ENCODE measurements at places on chromosomes 3 and 15.
A peak's percentile ranks its signal among the peaks of the same experiment; 100 is the strongest.

DNA sequence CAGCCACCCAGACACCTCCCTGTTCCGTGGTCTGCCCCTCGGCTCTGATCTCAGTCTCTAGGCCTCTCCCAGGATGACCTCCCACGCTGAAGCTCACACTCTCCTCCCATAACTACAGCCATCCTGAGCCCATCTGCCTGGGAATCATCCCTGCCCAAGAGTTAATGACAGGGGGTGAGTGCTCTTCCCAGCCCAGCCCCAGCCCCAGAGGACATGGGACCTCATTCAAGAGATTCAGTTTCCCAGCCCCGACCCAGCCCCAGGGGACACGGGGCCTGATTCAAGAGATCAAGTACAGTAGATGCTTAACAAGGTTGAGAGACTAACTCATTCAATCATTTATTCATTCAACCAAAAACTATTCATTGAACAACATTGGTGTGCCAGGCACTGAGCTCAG, 272.0 kb downstream of the XXYLT1 start:
- DNase-seq, result no peak

DNA sequence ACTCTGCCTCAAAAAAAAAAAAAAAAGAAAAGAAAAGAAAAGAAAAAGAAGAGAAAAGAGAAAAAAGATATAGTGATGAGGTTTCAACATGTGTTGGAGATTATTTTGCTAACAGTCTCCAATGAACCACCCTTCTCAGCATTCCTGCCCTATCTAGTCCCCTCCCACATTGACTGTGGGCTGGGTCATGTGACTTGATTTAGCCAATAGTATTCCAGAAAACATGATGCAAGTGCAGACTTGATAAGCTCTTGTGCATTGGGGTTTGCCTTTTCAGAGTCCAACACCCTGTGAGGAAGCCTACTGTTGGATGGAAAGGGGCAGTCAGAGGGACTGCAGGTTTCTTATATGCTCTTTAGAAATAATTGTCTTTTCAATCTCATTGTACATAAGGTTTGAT, 37.8 kb upstream of the MED12L start:
- no peak for DNase-seq

DNA sequence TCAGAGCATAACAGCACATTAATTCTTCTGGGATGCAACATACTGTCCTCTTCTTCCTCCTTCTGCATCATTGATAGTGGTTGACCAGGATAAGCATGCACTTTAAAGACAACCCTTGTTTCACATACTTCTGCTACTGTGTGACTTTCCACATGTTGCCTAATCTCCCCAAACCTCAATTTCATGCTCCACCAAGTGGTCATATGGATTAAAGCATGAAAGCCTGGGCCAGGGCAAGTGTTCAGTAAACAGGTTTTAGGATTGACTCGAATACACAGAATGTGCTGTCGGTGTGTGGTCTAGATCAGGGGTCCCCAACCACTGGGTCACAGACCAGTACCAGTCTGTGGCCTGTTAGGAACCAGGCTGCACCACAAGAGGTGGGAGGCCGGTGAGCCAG, 22.5 kb upstream of the BFSP2 start:
- peak; percentile 32 for DNase-seq

GRCh38 chr3:175913286-175913685, 1054.2 kb downstream of the NAALADL2 start:
- no peak for DNase-seq

- no peak for DNase-seq
These were observed 667 bp upstream of the ACOX2 start for GRCh38 chr3:58537412-58538301.

DNA sequence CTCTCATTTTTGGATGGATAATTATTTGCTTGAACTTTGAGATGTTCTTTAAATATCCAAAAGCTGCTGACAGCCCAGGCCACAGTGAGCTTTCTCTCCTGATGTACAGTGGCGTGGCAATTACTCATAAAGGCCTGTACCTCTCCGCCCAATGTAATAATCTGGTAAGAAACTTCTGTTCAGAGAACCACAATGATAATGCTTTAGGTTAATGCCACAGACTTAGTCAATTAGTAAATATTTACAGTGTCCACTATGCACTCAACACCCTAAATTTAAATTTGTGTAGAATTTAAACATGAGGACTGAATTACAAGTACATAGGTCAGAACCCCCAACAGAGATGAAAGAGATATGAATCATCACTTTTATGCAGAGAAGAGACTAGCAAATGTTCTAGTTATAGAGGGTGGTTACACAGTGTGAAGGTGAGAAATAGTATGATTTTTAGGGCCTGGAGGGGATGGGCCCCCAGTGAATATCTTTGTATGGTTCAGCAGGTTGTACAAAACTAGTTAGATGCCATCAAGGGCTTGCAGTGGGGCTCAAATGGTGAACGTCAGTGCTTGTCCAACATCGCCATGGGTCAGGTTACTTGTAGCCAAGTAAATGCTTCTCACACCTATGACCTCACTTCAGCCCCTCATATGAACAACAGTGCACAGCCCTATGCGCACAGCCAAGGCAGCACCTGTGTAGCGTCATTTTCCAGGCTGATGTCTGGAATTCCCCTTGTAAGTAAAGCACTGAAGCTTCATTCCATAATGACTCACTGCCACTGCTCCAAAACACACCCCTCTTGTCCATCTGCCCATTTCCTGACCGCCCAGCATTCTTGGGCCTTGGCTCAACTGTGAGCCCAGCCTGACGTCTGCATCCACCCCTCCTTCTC, 13.3 kb downstream of the ABHD2 start:
- peak; percentile 90 for DNase-seq

DNA sequence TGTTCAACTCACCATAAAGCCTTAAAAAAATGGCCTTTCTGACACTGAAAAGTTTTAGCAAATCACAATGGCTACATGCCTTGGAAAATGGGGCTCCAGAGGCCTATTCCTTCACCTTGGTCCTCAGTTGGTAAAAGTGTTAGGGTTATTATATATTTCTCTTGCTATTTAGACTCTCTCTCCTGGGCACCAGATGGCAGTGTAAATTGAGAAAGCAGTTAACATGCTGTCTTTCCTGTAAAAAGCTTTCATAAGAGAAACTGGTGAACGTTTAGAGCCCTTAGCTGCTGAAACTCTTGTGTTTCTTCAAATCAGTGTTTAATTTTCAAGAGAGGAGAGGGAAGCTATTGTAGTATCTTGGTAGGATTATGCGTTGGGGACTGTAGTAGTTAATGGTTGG, 89.9 kb downstream of the LRTM1 start:
- peak; percentile 45 for DNase-seq

GRCh38 chr3:101847328-101847727, 2.0 kb upstream of the NFKBIZ start:
- no peak for DNase-seq

DNA sequence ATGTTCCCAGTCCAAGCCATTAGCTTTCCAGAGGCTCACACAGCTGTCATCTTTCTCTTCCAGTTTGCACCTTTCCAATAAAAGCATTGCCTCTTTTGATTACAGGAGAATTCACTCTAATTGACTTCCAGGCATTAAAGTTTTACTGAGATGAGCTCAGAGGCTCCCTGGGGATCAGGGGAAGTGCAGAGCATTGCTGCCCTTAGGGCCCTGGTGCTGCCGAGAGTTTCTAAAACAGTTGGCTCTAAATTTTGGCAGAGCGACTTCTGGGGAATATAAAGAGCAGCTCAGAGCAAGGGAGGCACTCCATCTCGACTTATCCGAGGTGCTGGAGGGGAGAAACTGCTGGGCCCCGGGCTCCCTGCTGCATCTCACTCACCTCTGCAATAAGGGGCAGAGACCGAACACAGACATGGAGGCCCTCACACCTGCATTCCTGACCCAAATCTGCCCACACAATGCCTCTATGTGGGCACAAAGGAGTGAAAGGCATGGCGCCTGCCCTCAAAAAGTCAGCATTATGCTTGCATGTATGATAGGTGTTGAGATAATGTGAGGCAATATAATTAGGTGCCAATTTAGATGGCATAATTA, 61.7 kb downstream of the SCN11A start:
- peak; percentile 34 for DNase-seq

DNA sequence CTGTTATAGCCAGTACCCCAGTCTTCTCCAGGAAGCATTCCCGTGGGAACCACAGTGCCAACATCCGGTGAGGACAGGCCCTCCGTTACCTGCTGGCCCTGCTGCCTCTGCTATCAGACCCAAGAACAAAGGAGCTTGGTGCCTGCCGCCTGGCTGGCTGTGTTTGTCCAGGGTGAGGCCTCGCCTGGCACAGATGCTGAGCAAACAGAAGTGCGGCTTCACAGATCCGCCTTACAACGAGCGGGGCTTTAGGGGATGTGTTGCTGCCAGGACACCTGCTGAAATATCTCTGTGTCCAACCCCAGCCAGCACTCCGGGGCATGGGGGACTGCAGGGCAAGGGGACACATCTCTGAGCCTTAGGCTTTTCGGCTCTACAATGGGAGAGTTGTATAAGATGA, 2.2 kb upstream of the EPHB3 start:
- DNase-seq, result no peak

GRCh38 chr3:34374521-34374920, 576.1 kb downstream of the PDCD6IP start:
- no peak for DNase-seq

GRCh38 chr3:126508564-126508964, 9.0 kb downstream of the UROC1 start:
- no peak for DNase-seq

- DNase-seq, result no peak
These were observed 650.4 kb upstream of the CADM2 start for GRCh38 chr3:84308379-84308778.

DNA sequence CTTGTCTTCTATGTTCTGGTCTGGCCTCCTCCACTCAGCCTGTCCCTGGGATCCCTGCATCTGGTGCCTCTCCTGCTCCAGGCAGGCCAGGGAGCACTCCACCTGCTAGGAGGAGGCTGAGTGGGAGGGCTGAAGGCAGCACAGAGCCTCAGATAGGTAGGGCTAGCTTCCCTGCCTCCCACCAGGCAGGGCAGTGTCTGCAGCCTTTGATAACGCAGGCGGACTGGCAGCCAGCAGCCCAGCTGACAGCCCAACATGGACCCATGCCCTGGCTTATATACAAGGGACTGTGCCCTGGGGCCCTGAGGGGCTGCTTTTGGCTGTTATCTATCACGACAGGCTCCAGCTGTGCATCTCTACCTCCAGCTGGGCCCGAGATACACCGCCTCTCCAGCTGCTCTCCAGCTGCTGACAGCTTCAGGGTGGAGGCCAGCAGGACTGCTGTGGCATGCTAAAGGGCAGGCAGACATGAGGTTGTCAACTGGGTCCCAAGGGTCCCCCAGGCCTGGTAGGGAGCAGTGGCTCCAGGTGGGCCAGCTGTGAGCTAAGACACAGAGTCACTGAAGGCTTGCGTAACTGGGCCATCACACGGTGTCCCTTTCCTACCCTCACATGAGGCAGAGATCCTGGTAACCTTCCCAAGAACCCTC, 5.2 kb upstream of the CLK3 start:
- no peak for DNase-seq

DNA sequence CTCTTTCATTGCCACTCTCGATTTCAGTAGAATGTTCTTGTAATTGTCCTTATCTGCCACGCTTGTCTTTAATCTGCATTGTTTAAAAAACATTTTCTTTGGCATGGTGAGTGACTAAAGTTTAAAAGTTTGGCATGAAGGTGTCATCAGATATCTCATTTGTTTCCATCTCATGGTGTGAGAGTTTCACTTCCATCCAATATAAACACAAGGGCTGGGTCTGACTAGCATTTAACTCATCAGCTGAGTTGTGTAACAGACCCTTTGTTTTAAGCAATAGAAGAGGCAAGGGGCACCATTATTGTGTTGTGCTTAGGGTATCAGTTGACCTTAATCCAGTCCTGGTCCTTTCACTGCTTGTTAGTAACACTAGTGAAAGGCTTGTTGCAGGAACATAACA, 49.9 kb upstream of the IL12A start:
- peak; percentile 53 for DNase-seq

GRCh38 chr15:60889491-60889890, 339.6 kb downstream of the RORA start:
- DNase-seq, result no peak

DNA sequence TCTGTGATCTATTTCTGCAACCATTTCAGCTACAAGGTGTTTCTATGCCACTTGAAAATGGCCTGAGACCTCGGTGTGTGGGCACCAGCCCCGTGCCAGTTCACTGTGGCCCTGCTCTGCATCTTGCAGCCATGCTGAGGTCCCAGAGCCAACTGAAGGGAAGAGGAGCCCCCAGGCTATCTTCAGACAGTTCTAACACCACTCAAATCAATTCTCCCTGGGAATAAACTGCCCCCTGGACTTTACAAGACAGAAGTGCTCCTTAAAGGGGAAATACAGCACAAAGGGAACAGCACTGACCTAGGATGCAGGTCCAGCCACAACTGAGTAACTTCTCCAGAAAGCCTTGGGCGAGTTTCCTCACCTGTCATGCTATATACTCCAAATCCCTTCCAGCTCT, 3.9 kb downstream of the XXYLT1 start:
- DNase-seq, result no peak

- no peak for DNase-seq
These were observed 80.2 kb upstream of the PXYLP1 start for GRCh38 chr3:141151439-141151838.

GRCh38 chr3:71447803-71448202, 135.7 kb downstream of the FOXP1 start:
- no peak for DNase-seq

GRCh38 chr3:102510663-102511062, 75.8 kb downstream of the ZPLD1 start:
- peak; percentile 11 for DNase-seq
